ENCODE measurements at places on chromosomes 5 and 9. TPM values are rescaled to one million over a fixed set of nuclear protein-coding genes. Genes with fewer than 3 reads are reported as not detected.
A peak's percentile ranks its signal among the peaks of the same experiment; 100 is the strongest.

SYK gene
- 0.41 TPM for total RNA-seq

FNIP1 gene
- 28.5 TPM for total RNA-seq

DNA sequence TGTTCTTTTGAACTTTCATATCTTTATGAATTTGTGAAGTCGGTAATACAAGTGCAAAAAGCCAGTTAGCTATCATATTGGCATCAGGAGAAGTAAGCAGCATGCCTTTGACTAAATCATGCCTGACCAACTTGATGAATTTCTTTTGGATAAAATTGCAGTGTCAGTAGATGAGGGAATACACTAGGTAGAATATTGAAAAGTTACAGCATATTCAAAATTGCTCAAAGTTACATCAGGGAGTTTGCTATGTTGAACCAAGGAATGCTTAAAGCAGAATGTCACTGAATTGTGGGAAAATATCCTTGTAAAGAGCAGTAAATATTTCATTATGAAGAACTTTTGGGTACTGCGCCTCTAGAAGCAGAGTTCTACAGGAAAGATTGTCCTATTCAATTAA lies 87.1 kb upstream of the TLX3 start:
- DNase-seq: no peak

DNA sequence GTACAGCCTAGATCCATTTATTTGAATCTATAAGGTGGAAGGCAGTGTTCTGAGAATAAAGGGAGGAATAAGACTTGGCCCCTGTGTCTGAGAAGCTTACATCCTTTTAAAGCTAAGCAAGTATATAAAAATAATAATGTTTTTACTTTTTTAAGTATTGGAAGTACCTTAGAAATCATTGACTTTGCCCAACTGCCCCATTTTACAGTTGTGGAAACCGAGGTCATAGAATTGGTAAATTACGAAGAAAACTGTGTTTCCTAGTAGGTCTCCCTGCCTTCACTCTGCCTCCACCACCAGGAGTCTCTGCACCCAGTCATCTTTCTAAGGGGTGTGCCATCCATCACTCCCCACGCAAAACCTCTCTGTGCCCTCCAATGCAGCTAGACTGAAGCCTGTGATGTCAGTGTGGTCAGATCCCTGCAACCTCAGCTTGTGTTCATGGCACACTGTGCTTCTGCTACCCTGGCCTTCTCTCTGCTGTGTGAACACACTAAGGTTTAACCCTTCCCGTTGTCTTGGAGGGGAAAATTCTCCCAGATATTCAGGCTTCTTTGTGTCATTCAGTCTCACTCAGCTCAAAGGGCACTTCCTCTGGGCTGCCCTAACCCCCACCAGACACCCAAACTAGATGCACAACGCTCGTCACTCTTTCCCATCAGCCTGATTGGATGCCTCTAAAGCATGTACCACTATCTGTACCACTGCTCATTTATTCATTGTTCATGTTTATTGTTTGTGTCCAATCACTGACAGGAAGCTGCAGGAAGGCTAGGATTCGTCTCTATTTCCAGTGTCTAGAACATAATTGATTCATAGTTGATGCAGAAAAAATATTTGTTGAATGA lies 18.2 kb downstream of the ADRB2 start:
- DNase-seq: peak; percentile 12

DNA sequence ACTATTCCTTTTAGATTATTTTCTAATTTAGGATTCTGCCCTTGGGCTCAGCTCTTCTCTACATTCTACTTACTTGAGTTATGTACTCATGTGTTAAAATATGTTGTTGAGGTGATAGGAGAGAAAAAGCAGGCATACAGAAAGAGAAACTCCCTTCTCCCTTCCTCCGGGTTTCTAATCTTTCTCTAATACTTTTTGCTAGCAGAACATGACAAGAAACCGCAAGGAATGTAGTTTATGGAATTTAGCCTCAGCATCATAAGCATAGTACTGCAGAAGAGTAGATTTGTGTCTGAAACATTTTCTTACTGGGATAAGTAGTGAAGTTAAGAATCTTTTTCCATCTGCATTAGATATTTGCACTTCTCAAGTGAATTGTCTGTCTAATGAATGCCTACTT lies 139.5 kb upstream of the CYLC2 start:
- DNase-seq: no peak

DNA sequence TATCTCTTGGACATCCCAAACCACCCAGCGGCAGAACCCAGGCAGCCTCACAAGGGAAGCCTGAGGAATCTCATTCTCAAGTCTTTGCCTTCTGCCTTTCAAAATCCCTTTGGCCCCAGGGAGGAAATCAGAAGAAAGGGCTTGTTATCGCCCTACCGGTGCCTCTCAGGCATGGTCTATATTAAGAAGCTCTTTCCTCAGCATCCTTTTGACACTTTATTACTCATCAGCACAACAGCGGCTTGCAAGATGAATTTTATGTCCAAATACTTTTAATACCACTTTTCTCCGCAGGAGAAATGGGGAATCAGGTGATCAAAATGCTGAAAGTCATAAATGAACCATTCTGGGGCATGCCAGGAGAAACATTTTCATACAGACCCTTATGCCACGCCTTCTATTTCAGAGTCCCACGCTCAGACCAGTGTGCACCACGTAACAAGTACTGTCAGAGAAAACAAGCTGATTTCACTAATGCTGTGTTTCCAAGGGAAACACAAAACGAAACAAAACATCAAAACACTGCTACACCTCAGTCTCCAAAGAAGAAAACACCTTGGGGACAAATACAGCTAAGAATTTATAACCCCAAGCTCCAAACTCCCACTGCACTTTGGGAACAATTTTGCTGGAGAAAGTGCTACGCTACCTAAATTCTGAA lies 30.0 kb downstream of the RAPGEF1 start:
- peak; percentile 59 for DNase-seq

DNA sequence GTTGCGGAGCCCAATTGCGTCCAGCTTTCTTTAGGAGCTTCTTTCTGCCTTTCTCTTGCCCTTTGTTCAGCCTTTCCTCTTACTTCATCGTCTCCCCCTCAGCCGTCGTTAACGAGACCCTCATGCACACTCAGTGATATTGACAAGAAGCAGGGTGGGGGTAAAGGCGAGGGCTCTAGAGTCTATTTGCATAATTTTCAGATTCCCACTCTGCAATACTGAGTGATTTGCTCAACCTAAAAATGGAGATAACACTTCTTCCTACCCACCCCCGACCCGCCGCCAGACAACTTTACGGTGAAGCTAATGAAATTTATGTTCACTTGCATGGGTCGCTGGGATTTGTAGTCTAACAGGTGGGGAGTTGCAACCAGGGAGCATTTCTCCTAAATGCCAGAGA lies 1.3 kb upstream of the TBC1D2 start:
- no peak for DNase-seq

OR13C2 gene
- not detected for total RNA-seq

DNA sequence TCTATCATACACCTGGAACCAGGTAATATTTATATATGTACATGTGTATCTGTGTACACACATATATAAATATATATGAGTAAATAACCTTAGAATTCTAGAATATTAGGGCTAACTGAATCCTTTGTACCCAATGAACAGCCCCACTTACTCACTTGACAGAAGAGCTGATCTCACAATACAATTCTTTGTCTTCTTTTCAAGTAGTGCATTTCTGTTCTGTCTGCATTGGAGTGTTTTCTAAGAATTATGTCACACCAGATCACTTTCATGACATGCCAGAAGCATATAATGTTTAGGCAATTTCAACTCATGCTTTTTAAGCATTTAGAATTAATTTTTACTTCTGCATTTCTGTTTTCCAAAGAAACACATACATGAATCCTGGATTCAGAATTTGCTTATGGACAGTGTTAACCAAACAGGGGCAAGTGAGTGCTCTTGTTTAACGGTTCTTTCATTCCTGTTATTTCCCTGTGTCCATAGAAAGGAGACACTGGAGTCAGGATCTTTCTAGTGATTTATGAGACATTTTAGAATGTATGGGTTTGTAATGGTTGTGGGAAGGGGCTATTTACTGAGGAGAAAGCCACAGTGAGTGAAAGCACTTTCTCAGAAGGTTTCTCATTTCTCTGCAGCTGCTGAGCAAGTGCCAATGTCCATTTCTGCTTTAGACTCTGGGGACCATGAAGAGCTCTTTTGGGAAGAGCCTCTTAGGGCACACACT lies 123.2 kb downstream of the RMI1 start:
- no peak for DNase-seq

SLC34A3 gene
- 0.09 TPM for total RNA-seq

DNA sequence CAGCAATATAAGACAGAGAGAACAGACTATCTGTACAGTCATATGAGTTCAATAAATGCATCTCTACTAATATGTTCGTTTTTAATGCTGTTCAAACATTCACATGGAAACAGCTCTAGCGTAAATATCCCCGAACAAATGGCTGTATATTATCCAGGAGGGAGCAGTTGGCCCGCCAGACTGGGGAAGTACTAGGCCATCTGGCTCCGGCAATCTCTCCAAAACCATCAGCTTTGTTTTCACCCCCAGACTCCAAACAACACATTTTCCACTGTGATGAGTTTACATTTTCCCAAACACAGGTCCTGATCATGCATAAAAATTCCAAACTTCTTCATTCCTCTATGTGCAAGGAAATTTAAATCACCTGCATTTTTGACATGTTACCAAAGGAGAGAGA lies 8.7 kb downstream of the EBF1 start:
- no peak for DNase-seq

OLFML2A gene
- total RNA-seq: 148 TPM

DNA sequence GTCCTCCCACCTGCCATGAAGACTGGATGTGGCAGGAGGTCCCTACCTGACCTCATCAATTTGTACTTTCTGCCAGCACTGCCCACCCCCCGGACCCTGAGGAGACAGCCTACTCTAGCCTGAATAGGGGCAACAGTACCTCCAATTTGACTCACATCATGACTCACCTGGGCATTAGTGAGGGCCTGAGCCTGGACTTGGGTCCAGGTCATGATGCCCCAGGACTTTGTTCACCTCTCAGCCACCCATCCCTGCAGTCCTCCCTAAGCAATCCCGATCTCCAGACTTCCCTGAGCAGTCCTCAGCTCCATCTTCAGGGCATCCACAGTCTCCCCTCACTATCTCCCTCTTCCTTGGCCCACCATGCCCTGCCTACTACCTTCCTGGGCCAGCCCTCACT lies 28.1 kb downstream of the KIF2A start:
- DNase-seq: no peak

Data from astrocyte (in vitro differentiated cells and primary cell).